ENCODE measurements at places on chromosomes 16 and 17. TPM values are rescaled to one million over a fixed set of nuclear protein-coding genes. Genes with fewer than 3 reads are reported as not detected.

GRCh38 chr17:82871056-82871775 lies 31.4 kb upstream of the ZNF750 start:
- DNase-seq = no peak

DNA sequence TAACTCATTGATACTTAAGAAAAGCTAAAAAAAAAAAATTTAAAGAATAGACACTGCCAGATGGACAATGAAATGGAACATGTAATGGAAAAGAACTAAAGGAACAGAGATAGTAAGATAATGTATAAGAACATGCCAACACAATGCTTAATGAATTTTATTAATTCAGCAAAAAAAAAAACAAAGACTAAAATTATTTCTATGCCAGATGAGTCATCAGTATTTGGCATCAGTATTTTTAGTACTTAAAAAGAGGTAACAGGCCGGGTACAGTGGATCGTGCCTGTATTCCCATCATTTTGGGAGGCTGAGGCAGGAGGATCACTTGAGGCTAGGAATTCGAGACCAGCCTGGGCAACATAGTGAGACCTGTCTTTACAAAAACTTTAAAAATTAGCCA lies 168.5 kb downstream of the CYB561 start:
- DNase-seq = no peak

GRCh38 chr17:40105861-40106759 lies 5.7 kb upstream of the NR1D1 start:
- no peak for DNase-seq

FGF11 gene
- 20.9 TPM for total RNA-seq

ZP2 gene
- total RNA-seq = not detected
